Stimulated activated CD4-positive, alpha-beta T cell treated with anti-CD3 and anti-CD28 coated beads, Interleukin-12 subunit alpha, Interleukin-12 subunit beta, amount 100 ng/mL, for 24 hours (primary cell): ENCODE measurements at places on chromosomes 6 and 20.

GRCh38 chr6:130966344-130966980 lies 96.6 kb downstream of the EPB41L2 start:
- no peak for DNase-seq

- no peak for DNase-seq
Observed at GRCh38 chr6:54617730-54618129, 228.8 kb upstream of the FAM83B start.

GRCh38 chr20:1269235-1269634 lies 3.1 kb downstream of the SNPH start:
- DNase-seq, result no peak

- no peak for DNase-seq
Observed at GRCh38 chr6:84123186-84123585, 89.6 kb downstream of the MRAP2 start.

DNA sequence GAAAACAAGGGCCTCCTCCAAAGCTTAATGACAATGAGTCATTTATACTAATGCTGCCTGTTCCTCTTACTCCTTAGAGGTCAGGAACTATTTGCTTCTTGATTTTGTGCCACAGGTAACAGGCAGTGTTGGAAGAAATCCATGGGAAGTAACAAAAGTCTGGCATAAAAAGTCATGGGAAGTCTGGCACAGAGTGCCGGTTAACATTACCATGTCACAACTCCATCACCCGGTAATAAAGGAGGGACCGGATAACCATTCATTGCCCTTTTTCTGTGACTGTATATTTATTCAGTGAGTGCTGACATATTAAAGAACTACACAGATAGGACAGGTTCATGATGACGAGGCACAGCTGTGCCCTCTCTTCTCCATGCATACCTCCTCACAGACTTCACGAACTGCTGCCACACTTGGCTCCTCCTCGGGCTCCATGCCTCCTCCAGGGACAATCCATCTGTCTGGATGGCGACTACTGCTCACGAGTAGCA lies 50.9 kb downstream of the NUDT3 start:
- DNase-seq, result no peak

DNA sequence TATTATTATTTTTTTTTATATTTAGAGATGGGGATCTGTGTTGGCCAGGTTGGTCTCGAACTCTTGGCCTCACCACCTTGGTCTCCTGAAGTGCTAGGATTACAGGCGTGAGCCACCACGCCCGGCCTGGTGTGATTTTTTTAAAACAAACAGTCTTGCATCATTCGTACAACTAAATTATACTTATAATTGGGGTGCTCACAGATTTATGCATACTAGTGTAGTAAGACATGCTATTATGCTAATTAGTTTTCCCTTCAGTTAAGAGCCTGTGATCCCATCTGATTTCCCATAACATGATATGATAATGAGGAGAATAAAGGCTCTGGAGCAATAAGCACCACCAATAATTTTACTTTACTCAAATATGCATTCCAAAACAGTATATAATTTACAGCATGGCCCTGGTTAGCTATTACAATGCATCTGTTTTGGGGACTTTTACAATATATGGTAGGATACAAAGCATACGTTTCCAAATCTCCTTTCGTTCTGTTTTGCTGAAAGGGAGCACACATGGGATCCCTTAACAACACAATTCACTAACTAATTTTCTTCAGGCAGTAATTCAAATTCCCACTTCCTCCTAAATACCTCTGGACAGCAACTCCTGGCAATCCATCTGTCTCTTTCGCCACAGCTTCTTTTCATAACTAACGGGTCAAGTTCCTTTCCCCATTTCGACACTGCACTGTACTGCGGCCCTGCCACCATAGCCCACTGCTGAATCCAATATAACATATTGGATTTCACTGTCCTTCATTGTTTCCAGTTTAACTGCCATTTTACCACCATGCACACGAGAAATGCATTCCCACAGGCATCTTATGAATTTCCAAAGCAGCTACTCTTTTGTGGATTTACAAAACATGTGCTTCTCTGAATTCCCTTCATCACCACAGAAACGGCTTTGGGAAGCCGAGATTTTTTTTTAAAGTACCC lies 1.7 kb downstream of the NUDT3 start:
- DNase-seq, result no peak

DNA sequence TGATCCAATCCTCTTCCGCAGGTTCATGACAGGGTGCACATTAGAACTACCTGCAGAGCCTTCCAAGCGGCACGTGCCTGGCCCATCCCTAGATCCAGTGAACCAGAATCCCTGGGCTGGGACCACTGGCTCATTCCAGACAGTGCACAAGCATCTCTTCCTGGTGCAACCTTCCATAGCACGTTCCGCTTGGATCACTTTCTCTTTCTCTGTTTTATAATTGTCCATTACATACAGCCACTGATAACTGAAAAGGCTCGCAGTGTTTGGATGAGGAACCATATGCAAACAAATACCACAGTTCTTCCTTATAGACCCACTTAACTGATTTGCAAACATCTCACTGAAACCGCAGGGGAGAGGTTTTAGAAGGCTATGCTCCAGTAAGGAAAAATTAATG lies 59.6 kb upstream of the DDR1 start:
- DNase-seq, result no peak

GRCh38 chr6:107075951-107076381 lies 39.3 kb downstream of the BEND3 start:
- DNase-seq, result no peak

GRCh38 chr6:146481527-146481926 lies 62.1 kb upstream of the RAB32 start:
- no peak for DNase-seq

GRCh38 chr6:89817481-89817880 lies 2.1 kb downstream of the MDN1 start:
- DNase-seq, result no peak

GRCh38 chr6:98839781-98840361 lies 5.5 kb downstream of the POU3F2 start:
- no peak for DNase-seq

- DNase-seq, result no peak
Observed at GRCh38 chr6:131828080-131828479, 20.3 kb downstream of the ENPP1 start.

DNA sequence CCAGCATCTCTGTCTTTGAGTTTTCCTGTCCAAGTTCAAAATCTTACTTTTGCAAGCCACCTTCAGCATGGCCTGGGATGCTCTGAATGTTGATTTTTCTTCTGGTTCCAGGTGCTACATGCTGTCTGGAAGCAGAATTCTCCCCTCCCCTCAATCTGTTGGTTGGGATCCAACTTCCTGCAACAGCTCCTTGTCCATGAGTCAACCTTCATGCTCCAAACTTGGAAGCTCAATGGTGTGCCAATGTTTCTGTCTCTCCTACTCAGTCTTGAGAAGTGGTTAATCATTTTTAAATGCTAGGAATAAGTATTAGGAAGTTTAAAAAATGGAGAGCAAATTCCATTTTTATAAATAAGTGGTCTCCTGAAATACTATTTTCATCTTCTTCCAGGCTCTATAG lies 33.2 kb upstream of the PLEKHG1 start:
- no peak for DNase-seq

DNA sequence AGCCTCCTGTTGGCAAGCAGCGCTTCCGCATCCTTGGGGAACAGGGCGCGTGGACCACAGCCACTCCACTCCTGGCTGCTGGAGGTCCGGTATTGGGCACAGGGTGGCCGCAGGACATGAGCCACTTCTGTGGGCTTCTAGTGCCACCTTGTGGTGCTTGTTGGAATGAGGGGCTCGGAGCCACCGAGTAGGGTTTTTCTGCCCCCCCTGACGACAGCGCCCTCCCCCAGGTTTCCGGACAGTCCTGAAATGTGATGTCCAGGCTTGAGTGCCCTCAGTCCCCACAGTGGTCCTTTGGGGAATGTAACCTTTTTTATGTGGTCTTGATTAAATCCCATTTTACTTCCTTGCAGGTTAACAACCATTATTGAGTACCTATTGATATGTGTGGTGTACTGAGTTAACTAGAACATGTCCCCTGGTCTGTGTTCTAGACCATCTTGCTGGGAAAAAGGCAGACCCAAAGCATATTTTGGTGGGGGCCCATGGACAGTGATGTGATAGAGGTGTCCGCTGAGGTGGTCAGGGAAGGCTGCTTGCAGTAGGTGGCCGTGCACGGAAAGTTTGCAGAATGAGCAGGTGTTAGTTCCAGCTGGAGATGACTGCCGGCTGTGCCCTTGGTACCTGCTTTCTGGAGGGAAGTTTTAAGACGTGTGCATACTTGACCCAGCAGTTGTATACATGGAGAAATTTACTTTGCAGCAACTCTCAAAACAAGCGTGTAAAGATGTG lies 70.0 kb downstream of the PTPN1 start:
- DNase-seq, result peak; percentile 38

DNA sequence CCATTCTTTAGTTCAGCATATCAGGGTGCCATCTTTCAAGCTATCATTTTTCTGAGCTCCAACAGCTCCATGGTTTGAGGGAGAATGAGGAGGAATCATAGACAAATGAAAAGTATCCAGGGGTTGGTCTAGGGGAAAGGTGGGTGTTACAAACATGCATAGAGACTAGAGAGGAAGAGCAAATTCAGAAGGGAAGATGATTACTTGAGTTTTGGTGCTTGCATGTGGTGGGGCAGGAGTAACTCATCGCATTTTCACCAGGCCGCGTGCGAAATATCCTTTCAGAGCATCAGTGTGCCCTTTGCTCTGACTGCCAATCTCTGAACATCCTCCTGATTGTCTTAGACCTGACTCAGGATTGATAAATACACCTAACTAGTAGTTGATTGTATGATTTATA lies 7.7 kb upstream of the BICRAL start:
- no peak for DNase-seq

GRCh38 chr6:80022803-80023202 lies 18.4 kb downstream of the TTK start:
- DNase-seq, result no peak

DNA sequence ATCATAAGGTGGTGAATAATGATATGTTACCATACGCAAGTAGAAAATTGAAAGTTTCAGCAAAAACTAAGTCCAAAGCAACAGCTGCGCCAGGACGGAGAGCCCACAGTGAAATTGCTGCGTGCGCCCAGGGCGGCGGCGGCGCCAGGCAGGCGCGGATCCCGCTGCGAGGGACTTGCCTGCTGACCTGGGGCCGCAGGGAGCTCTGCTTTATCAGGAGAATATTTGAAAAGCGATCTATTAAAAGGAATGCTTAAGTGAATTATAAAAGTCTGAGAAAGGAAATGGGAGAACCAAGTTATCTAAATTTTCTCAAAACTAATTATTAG lies 85.4 kb downstream of the THBS2 start:
- DNase-seq, result no peak
